NCI-H187 treated with DMSO at 0.1 percent for 48 hours (cell line): ENCODE measurements at places on chromosomes 6 and 20.

DNA sequence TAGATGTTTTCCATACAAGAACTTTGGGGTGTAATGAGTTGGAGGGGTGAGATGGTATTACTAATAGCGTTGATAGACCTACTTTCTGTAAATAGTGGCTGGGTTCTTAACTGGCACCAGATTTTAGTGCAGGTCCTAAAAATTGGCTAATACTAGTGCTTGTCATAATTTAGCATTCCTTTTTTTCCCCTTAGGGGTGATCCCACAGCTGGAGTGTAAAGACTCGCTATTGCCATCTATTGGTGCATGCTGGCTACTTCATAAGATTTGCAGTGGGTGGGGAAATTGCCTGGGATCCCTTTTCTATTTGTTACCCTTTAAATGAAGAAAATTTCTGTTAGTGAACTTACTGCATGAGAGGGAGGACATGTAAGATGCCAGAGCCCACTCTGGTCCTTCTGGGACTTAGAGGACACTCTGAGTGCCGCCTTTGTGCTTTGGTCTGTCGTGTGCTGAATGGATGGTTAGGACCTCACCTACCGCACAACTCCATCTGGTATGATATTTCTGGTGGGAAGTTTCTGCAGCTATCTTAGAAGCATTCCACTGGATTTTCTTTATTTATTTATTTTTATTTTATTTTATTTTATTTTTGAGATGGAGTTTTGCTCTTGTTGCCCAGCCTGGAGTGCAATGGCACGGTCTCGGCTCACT, 195.5 kb downstream of the JARID2 start:
- peak; percentile 19 for DNase-seq

GRCh38 chr20:3798373-3798768, 2.3 kb downstream of the CDC25B start:
- no peak for DNase-seq

GRCh38 chr6:102717737-102718456, 1324.4 kb downstream of the GRIK2 start:
- no peak for DNase-seq

DNA sequence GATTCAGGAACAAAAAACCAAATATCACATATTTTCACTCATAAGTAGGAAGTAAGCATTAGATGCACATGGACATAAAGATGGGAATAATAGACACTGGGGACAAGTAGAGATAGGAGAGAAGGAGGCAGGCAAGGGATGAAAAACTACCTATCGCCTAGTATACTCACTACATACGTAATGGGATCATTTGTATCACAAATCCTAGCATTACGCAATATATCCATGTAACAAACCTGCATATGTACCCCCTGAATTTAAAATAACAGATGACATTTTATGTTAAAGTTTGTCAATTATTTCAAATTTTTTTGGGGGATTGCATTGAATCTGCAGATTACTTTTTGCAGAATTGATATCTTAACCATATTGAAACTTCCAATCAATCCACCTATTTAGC, 660.5 kb upstream of the MAN1A1 start:
- no peak for DNase-seq

DNA sequence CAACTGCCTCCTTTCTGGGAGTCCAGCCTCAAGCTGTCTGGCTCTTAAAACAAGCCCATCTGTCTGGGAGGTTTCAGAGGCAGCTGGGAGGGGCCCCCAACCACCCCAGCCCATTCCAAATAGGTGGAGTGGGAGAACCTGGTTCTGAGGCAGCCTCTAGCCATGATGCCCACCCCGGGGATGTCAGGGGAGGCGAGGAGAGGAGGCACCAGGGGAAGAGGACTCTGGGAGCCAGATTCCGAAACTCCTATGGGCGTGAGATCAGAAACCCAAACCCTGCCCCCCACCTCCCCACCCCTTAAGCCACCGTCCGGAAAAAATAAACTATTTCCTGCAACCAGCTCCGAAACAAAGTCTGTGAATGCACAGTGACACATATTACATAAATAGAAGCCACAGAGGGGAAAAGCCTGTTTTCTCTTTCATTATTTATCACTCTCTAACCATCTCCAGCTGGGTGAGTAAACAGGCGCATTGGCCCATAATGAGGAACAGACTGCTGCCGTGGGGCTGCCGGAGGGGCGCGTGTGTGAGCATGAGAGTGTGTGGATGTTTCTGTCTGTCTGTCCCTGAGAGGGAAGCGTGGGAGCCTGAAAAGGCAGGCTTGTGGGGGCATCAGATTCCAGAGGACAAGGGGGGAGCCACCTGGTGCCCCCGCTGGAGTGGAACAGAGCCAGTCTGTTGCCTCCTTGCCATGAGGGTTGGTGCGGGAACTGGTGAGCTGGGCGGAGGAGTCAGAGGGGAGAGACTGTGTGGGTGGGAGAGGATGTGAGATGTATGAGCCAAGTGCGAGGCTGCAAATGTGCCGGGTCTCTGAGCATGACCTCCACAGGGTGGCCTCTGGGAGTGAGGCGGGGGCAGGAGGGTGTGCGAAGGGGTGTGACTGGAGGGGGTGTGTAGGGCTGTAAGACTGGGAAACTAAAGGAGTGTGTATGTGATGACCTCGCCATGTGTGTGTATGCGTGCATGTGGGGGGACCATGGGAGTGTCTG, 14.3 kb upstream of the FOXP4 start:
- DNase-seq = no peak

- DNase-seq = no peak
Observed at GRCh38 chr6:41767112-41767833, 12.4 kb downstream of the FRS3 start.

DNA sequence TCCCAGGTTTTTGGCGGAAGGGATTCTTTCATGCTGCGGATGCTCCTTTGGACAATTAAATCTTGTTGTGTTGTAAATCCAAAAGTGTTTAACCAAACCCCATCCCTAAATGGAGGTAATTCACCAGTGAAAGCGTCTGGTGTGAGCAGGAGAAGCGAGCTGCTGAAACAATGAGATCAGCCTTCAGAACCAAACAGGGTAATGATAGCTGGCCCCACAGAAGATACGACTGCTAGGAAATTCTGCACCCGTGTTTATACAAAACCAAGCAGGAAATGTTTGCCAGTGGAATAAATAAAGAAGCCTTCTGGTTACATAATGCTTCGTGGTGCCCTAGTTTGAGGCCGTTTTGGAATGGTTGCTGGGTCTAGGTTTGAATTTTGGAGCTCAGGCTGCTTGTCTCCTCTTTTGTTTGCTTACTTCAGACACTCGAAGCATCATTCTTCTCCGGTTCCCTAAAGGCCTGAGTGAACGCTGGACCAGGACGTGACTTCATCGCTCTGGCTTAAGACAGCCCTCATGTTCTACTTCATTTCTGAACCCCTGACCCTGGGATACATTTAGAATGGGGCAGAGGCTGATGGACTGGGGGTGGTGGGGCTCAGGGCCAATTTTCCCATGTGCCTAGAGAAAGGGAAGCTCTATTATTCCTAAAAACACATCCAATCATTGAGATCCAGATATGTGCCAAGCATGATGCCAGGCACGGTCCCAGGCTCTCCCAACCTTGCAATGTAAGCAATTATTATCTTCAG, 61.6 kb upstream of the JAG1 start:
- no peak for DNase-seq

DNA sequence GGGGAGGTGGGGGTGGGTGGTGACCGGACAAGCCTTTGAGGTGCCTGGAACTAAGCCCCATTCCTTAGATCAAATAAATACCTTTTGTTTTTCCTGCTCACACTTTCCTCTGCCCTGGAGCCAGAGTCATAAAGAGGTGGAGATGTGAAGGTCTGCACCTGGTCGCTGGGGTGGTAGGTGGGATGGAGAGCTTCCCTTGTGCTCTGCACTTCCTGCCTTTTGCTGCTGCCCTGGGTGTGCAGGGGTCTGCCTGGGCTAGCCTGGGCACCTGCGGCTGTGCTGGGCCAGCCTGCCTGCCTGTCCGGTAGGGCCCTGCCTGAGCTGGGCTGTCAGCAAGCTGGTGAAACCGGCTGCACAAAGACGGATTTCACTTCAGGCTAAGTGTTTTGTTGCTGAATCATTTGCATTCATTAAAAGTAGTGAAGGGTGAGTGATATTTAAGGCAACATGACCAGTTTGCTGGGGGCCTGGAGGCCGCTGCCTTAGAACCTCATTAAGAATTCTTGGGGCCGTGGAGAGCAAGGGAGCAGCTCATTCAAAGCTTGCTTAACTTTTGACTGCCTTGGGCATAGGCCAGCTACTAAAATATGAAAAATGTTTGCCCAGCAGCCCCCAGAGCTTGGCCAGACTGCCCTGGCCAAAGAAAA, 20.5 kb downstream of the PTK7 start:
- no peak for DNase-seq

GRCh38 chr6:137148306-137149034, 25.0 kb downstream of the IL22RA2 start:
- no peak for DNase-seq
